ENCODE measurements at places on chromosomes 12 and 14.

DNA sequence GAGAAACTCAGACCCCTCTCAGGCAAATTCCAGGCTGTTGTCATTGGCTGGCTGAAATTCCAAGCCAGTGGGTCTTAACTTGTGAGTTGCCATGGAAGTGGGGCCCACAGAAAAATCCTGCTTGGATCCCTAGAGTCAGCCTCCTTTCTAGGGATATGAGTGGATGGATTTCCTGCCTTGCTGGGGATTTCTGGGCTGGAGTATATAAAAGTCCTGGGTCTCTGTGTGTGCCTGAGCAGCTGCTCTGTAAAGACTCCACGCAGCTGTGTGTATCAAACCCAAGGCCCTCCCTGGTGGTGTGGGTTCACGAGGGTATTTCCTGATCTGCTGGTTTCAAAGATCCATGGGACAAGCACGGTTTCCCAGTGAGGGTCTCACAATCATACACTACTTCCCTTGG is 1077.1 kb downstream of the SLC16A7 start:
- DNase-seq: no peak

- DNase-seq: no peak
Measured at GRCh38 chr12:12896260-12896659, 4.9 kb downstream of the GPRC5A start.

DNA sequence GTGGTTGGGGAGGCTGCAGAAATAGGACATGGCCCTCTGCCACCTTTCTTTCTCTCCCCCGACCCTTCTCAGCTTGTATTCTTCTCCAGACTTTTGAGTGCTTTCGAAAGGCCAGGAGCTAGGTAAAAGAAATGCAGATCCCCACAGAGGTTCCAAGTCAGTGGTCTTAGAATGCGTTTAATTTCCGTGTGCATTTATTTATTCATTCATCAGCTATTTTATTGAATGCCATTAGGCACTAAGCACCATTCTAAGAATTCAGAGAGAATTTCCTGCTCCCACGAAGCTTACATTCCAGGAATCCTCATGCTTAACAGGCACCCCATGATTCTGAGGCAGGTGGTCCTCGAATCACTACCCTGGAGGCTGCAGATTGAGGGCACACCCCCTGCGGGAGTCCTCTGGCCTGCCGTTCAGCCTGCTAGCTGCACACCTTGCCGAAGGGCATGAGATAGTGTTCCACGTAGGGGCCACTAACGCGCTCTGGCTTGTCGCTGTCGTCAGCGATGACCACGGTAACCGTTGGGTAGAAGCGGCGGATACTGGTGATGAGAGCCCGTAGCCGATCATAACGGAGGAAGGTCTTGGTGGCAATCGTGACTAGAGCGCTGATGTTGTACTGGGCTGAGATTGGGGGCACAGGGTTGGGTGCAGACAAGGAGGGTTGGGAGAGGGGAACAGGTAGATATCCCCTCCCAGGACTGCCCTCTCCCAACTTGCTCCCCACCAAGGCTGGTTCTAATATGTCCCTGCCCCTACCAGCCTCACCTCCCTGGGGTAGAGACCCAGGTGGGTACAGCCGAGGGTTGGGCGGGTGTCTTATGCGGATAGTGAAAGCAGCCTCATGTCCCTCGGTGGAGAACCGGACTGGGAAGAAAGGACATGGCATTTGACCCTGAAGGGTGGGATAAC is 4.5 kb downstream of the B4GALNT1 start:
- DNase-seq: no peak

DNA sequence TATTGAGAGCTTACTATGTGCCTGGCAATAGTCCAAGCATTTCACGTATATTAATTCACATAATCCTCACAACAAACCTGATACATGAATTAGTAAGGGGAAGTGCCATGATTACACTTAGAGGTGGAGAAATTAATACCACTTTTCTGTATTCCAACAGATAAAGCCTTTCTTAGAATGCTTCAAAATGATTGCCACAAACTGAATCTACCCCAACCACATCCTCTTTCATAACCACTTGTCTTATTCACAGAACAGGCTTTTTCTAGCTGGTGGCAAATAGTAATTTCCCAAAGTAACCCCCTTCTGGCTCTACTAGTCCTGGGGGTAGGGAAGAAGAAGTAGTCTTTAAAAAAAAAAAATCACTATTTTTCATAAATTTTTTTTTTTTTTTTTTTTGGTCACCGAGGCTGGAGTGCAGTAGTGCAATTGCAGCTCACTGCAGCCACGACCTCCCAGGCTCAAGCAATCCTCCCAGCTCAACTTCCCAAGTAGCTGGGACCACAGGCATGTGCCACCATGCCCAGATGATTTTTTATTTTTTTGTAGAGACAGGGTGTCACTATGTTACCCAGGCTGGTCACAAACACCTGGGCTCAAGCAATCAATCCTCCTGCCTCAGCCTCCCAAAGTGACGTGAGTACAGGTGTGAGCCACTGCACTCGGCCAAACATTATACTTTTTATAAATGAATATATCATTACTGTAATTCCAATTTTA is 59.0 kb upstream of the ARID2 start:
- no peak for DNase-seq

DNA sequence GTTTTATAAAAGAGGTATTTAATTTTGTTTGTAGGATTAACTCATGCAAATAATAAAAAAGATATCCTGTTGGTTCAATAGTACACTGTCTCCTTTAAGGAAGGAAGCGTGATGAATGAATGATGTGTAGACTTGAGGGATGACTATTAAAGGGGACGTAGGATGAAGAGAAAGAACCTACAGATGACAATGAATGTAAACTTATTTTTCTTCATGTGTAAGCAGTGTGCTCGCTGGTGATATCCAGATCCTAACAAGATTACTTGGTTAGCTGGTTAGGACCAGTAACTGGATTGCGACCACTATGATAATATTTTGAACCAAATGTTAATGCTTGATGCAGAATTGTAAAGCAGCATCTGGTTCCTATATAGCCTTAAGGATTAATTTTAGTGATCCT is 2.6 kb downstream of the ARF6 start:
- no peak for DNase-seq

DNA sequence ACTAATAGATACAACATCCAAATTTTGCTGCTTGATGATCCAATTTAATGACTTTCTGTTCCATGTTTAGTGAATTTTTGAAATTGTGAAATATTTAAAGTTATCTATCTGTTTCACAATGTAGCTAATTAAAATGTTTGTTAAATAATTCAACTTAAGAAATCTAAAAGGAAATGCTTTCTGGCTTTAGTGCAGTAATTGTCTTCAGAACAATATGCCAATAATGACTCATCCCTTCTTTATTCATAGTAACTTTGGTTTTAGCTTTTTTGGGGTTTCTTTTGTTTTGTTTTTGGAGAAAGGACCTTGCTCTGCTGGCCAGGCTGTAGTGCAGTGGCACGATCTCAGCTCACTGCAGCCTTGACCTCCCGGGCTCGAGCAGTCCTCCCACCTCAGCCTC is 479.2 kb upstream of the RGS6 start:
- DNase-seq: no peak

DNA sequence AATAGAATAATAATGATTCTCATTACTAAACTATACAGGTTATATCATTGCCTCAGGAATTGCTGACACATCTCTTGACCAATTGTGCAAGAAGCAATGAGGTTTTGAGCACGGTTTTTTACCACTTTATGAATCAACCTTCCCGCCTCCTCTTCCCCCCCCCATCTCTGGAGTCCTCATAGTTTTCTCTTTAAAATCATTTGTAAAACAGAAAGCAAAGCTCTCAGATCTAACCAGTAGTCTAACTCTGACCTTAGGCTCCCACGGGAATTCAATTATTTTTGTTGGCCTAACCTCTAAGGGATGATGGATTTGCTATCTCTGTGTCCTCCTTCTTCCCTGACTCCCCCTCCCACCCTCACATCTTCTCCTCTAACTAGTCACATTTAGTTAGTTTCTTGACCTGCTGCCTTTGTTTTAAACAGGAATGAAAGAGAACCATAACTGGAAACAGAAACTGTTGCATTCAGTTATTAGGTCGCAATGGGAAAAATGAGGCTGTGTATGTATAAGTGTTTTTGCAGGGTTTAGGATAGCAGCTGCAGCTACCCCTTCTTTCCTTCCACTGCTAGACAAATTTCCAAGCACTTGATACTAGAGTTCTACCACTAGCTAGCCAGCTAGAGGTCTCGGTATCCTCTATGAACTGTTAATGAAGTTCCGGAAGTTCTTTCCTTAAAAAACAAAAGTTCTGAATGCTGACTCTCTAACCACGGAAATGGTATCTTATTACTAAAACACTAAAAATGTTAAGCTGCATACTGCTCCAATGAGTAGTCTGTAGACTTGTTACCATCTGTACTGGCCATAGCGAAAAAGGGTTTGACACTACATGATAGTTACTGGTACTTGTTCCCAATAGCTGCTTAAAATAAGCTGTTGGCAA is 65.4 kb downstream of the TAOK3 start:
- DNase-seq: no peak

GRCh38 chr12:20213723-20214625 is 154.4 kb upstream of the PDE3A start:
- no peak for DNase-seq

- no peak for DNase-seq
Measured at GRCh38 chr12:112848972-112849371, 57.4 kb downstream of the RPH3A start.

GRCh38 chr14:94548999-94549985 is 11.9 kb upstream of the SERPINA4 start:
- DNase-seq: peak; percentile 6

GRCh38 chr14:39266525-39266870 is 32.8 kb downstream of the MIA2 start:
- DNase-seq: no peak

DNA sequence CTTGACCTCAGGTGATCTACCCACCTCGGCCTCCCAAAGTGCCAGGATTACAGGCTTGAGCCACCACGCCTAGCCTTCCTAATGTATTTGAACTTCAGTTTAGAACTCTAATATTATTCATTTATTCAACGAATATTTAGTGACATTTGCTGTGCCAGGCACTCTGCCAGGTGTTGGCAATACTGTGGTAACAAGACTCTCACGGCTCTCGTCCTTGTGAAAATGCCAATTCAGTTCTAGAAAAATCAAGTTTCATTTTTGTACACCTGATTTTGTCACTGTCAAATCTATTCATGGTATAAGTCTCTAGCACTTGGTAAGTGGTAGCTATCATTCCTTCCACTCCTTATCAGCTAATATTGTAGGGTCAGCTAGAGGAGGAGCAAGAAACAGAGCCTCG is 6.3 kb upstream of the PWP1 start:
- no peak for DNase-seq

DNA sequence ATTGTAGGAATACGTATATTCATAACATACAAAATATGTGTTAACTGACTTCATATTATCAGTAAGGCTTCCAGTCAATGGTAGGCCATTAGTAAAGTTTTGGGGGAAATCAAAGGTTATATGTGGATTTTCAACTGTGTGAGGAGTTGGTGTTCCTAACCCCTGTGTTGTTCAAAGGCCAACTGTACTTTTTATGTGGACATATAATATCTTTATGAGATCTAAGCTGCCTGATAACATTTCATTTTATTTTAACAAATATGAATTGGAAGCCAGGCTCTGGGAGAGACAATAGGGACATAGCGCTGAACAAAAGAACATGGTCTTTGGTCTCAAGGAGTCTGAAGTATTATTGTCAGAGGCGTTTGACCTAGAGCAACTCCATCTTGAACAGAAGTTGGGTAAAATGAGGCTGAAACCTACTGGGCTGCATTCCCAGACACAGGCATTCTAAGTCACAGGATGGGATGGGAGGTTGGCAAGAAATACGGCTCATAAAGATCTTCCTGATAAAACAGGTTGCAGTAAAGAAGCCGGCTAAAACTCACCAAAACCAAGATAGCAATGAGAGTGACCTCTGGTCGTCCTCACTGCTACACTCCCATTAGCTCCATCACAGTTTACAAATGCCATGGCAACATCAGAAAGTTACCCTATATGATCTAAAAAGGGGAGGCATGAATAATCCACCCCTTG is 147.2 kb downstream of the KSR2 start:
- DNase-seq: no peak

GRCh38 chr12:1796515-1797010 is 23.8 kb upstream of the LRTM2 start:
- DNase-seq: no peak

DNA sequence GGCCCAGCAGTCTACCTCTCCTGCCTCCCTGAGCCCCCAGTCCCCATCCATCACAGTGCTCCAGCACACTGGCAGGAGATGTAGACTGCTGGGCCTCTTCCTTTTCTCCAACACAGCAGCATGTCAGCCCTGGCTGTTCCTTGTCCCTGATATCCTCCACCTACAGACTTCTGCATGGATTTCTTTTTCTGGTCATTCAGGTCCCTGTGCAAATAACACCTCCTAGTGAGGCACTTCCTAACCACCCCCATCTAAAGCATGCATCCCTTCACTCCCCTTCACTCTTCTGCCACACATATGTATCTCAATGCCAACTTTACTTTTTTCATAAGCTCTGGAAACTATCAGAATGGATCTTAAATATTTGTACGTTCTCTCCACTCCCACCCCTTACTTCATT is 81.5 kb downstream of the SLC24A4 start:
- no peak for DNase-seq

DNA sequence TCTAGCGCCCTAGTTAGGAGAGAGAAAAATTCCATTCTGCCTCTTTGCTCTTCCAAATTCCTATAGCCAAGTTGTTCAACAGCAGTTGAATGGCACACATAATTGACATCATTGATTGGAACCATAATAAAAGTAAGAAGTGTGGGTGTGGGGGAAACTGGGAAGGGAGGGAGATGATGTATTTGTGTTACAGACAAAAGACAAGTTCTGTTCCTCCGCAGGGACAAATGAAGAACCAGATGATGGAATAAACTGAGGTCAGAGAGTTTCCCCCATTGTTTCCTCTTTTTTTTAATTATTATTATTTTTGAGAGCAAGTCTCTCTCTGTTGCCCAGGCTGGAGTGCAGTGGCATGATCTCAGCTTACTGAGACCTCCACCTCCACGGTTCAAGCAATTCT is 34.9 kb downstream of the GDF11 start:
- DNase-seq: no peak

GRCh38 chr12:124754949-124755800 is 108.5 kb downstream of the SCARB1 start:
- DNase-seq: no peak

- DNase-seq: no peak
Measured at GRCh38 chr14:64801800-64802199, 77.9 kb downstream of the SPTB start.

GRCh38 chr12:114658002-114658441 is 26.0 kb downstream of the TBX3 start:
- no peak for DNase-seq

- no peak for DNase-seq
Measured at GRCh38 chr12:12153596-12153995, 82.9 kb downstream of the BCL2L14 start.

GRCh38 chr14:34472706-34473279 is 10.8 kb upstream of the SPTSSA start:
- DNase-seq: no peak

Measured in stimulated activated CD8-positive, alpha-beta memory T cell treated with anti-CD3 and anti-CD28 coated beads, Interleukin-12 subunit alpha, Interleukin-12 subunit beta, amount 100 ng/mL, for 4 hours (primary cell).